Activated CD4-positive, alpha-beta T cell treated with anti-CD3 and anti-CD28 coated beads for 48 hours (primary cell): ENCODE measurements at places on chromosomes 7 and 10.

DNA sequence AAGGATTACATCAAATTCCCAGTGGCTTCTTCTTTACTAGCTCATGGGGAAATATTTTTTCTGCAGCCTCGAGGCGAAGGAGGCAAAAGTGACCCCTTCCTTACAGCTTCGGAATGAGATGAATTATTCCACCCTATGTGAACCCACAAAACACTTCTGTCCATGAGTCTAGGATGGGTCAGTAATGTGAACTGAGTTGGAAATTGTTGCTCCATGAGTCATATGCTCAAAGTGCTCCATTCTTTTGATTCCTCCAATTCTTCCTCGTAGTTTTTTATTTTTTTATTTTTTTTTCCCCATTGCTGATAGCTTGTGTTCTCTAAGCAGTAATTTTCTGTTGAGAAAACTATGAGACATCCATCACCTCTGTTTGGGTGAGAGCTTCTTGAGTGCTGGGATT, 31.7 kb upstream of the FAM204A start:
- no peak for DNase-seq

DNA sequence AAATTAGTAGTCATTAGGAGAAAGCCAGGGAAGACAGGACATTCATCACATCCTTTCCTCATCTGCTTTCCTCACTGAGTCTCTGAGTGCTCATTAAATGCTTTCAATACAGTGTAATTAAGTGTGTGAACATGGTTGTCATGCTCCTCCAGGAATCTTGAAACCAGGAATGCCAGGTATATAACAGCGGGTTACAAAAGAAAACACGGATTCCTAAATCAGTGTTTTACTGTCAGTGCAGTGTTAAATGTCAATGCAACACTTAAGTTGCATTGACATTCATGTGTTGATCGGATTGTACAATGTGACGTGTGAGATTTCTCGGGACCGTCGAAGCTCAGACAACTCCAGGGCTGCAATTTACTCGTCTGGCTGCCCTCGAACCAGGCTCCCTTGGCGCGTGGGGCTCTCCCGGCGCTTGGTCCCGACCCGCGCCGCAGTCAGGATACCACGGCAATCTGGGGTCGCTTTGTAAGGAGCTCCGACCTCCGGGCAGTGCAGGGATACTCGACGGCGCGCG, 455 bp upstream of the SPAG6 start:
- DNase-seq, result no peak

DNA sequence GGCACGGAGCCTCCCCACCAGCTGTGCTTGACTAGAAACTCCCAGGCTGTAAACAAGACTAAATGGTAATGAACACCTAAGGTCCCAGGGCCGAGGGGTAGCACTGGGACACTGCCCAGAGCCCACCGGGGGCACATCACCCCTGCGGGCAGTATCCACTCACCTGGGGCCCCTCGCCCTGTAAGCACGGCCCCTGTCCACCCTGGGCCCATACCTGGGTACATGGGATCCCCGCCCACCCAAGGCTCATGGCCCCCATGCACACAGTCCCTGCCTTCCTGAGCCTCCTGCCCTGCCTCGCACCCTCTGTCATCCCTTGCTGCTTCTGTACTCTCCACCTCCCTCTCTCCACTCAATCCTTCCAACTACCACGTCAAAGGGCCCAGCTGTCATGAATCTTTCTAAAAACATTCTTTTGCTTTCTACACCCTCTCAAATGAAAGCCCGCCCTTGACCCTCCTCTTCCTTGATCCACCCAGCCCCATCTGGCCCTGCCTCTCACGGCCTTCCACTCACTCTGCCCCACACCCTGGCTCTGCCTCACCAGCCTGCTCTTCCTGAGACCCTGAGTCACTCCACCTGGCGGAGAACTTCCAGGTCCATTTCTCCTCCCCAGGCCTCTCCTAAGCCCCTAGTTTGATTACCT, 173.1 kb downstream of the PARD3 start:
- DNase-seq, result no peak

DNA sequence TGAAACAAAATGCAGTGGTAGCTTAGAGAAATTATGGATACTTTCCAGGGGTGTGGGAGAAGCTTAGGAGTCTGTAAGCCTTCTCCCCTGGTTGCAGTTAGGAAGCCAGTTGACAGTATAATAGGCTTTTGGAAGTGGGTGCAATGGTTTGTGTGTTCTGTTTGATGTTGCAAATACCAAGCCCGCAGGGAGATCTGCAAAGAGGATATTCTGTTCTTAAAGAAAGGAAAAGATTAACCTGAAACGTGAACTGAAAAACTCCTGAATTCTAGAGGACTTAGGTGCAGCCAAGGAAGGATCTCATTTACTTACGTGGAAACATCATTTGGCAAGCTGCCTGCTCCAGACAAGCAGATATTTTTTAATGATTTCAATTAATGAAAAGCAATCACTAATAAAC, 496.6 kb downstream of the AUTS2 start:
- no peak for DNase-seq

GRCh38 chr7:66082886-66083415, 7.3 kb downstream of the ASL start:
- no peak for DNase-seq

GRCh38 chr10:27815261-27815660, 69.6 kb upstream of the MKX start:
- DNase-seq, result no peak

- DNase-seq, result no peak
Measured at GRCh38 chr10:88725798-88726197, 19.7 kb downstream of the LIPK start.

DNA sequence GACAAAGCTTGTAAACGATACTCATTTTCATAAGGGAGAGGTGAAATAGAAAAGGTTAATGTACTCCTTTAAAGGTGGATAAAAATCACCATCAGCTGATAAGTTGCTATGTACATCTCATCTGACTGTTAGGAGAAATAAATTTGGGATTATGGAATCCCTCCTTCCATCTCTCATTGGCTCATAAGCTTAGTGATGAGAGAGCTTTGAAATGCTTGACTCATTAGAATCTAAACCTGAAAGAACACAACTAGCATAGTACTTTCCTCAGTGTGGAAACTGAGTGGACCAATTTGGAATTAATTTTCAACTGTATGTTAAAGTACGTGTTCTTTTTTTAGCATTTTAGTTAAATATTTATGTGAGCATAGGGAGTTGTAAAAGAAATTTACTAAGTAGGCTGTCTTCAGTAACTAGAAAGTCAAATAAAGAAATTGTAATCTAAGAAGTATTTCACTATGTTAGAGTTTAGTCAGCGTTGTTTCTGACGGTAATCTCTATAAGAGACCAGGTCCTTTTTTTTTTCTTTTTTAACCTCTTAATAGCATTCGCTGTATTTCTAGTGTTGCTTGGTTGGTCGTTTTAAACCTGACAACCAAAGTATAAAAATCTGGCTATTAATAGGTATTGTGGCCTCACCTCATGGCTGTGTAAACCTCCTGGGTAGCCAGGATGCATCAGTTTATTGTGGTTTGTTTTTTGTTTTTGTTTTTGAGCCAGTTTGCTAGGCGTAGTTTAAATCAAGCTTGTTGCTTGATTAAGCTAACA, 34.4 kb downstream of the FHIP2A start:
- no peak for DNase-seq

- no peak for DNase-seq
Measured at GRCh38 chr10:20173046-20173445, 356.8 kb downstream of the PLXDC2 start.

DNA sequence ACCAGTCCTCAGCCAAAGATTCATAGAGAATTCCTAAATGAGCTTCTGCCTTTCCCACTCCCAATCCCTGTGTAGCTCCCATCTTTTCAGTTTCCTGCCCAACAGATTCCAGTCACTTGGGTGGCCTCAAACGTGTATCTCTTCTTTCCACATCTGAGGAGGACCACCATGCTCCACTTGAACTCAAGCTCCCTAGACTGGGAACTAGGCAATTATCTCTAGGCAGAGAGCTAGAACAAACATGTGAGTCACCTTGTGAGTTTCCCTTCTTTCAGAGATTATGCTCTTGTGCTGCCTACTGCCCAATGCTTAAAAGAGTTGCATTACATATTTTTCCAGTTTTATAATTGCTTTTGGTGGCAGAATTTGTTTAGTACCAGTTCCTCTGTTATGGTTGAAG, 178.0 kb downstream of the MDFIC start:
- DNase-seq, result no peak

- peak; percentile 76 for DNase-seq
Measured at GRCh38 chr7:157404845-157405481, 68.2 kb downstream of the DNAJB6 start.

- no peak for DNase-seq
Measured at GRCh38 chr7:77455321-77455720, 39.2 kb upstream of the GSAP start.

DNA sequence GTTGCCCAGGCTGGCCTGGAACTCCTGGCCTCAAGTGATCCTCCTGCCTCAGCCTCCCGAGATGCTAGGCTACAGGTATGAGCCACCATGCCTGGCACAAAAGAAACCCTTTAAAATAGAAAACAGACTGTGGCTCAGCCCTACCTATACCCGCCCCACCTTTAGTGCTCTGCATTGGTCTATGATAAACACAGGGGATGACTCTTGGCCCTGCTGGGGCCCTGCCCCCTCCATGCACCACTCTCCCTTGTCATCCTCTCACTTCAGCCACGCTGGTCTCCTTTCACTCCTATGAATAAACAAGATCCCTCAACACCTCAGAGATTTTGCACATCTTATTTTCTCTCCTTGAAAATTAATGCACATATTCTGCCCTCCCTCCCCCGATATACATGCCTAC, 251.4 kb upstream of the KLF14 start:
- DNase-seq, result peak; percentile 44

DNA sequence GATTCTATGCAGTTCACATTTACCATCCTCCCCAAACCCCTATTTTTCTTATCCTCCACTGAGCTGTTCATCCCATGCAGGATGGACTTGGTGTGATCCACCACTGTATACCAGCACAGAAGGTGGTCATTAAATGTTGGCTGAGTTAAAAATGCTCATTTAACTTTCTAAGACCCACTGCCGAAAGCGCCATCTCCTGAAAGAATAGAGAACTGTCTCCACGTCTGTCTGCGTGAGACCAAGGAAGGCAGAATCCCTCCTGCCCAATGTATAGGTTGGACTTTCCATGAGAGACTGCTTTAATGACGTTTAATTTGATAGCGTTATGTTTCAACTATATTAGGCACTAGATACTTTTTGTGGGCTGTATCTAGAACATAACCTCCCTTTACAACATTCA, 124.3 kb downstream of the GPAM start:
- DNase-seq, result no peak

- no peak for DNase-seq
Measured at GRCh38 chr10:60281792-60282353, 107.8 kb downstream of the ANK3 start.

DNA sequence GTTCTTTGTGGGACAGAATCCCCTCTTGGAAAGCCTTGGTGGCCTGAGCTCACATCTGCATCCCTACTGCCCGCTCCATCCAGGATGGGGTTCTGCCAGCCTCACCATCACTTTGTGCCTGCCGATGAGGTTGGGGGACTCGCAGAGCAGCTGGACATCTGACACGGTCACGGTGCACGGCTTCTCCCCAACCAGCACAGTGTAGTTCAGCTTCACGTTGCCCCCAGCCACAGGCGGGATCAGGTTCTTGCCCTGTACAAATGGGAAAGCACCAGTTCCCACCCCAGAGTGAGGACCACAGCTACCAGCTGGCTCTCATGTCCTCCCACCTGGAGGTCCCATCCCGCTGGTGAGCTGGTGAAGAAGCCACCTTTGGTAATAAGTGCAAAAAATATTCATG, 395.8 kb downstream of the PLXNA4 start:
- no peak for DNase-seq

- no peak for DNase-seq
Measured at GRCh38 chr10:79223091-79224048, 123.9 kb upstream of the PPIF start.

DNA sequence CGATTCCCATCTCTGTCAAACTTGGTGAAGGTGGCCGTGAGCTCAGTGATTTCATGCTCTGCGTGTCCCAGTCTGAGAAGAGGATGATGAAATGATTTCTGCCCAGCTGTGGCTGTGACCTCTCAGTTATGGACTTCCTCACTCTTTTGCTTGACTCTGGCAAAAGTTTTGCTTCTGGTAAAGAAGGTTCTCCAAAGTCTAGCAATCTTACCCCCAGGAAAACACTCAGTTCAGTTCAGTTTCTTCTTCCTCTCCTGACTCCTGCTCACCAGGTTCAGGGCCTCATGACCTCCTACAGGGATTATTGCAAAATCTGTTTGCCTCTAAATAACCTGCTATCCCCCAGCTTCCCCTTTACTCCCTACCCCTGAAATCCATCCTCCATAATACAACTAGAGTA, 4.9 kb upstream of the BLOC1S2 start:
- no peak for DNase-seq

DNA sequence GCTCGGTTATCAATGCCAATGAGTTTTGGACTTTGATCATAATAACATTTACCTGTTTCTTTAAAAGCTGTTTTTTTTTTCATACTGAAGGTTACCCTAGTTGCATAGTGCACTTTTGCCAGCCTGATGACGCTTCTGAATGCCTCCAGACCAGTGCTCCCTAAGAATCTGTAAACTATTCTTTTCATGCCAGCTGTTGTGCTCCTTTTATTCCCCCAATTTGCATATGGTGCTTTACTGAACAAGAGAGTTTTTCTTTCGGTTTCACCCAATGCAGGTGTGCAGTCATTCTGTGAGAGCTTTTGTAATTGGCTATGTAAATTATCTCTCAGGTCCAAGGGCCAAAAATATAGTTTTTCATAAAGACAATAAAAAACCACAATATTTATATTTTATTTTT, 48.1 kb upstream of the GLCCI1 start:
- DNase-seq, result peak; percentile 10

- DNase-seq, result no peak
Measured at GRCh38 chr7:128008744-128009143, 22.5 kb downstream of the LRRC4 start.

DNA sequence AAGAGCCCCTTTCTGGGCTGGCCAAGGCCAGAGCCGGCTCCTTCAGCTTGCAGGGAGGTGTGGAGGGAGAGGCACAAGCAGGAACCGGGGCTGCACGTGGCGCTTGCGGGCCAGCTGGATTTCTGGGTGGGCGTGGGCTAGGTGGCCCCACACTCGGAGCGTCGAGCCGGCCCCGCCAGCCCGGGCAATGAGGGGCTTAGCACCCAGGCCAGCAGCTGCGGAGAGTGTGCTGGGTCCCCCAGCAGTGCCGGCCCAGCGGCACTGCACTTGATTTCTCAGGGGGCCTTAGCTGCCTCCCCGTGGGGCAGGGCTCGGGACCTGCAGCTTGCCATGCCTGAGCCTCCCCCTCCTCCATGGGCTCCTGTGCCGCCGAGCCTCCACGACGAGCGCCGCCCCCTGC, 48.1 kb downstream of the SH2D4B start:
- DNase-seq, result no peak

- DNase-seq, result no peak
Measured at GRCh38 chr7:94367949-94368348, 26.7 kb upstream of the COL1A2 start.
